Fibroblast of the conjunctiva (primary cell): ENCODE measurements at places on chromosomes 7 and 10.

DNA sequence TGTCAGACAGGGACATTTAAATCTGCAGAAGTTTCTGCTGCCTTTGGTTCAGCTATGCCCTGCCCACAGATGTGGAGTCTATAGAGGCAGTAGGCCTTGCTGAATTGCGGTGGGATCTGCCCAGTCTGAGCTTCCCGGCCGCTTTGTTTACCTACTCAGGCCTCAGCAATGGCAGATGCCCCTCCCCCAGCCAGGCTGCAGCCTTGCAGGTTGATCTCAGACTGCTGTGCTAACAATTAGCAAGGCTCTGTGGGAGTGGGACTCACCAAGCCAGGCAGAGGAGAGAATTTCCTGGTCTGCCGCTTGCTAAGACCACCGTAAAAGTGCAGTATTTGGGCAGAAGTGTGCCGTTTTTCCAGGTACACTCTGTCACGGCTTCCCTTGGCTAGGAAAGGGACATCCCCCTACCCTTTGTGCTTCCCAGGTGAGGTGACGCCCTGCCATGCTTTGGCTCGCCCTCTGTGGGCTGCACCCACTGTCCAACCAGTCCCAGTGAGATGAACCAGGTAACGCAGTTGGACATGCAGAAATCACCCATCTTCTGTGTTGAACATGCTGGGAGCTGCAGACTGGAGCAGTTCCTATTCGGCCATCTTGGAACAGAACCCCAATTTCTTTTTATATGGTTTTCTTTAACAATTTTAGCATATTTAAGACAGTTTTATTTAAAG, 28.4 kb upstream of the VWDE start:
- DNase-seq: no peak

DNA sequence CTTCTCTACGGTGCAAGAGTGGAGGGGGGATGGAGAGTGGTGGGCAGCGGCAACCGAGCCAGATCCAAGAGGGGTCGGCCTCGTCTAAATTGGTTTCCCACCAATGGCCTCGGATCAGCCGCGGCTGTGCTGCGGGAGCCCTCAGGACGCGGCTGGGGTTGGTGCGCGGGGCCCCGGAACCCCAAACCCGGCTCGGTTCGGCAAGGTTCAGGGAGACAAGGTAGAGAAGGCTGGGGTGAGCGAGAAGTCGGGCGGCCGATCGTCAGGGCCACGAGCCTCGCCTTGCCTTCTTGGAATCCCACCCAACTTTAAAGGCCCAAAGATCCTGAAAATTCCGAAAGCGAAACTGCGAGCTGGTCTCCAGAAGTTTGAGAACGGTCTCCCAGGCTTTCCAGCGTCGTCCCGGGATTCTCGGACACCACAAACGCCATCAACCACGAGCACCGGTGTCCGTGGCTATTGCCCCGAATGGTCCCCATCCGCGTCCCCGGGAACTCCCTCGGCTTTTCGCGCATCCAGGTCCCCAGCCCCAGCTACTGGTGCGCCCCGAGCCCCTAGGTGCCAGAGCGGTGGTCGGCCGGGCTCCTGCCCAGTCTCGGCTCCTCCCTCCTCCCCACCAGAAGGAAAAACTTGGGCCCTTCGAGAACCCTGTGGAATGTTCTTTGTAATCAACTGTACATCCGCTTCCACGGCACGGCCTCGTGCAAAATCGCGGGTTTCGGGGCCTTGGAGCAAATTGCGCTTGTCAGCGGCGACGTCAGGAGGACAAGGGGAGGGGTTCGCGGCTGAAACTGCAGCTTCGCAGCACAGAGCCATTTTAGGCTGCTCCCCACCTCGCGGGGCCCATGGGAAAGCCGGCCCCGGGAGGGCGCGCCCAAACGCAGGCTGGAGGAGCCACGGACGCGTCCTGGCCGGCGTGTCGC, 3.2 kb downstream of the SFMBT2 start:
- no peak for DNase-seq

- no peak for DNase-seq
Measured at GRCh38 chr7:73933091-73933490, 72.1 kb downstream of the TMEM270 start.

- no peak for DNase-seq
Measured at GRCh38 chr7:149868623-149869290, 5.0 kb upstream of the ATP6V0E2 start.

- DNase-seq: no peak
Measured at GRCh38 chr10:88342733-88343310, 240.3 kb downstream of the RNLS start.

DNA sequence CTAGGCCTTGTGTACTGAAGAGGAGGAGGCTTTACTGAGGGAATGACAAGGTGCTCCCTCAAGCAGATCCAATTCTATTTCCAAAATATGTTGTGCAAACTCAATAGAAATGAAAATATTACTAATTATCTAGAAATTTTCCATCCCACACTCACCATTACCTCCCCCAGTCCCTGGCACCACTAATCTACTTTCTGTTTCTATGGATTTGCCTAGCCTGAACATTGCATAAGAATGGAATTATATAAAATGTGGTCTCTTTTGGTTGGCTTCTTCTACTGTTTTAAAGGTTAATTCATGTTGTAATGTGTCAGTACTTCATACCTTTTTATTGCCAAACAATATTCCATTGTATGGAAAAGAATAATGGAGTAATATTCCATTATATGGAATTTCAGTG, 18.7 kb upstream of the NUB1 start:
- no peak for DNase-seq

- no peak for DNase-seq
Measured at GRCh38 chr10:17115683-17116082, 13.9 kb downstream of the CUBN start.

DNA sequence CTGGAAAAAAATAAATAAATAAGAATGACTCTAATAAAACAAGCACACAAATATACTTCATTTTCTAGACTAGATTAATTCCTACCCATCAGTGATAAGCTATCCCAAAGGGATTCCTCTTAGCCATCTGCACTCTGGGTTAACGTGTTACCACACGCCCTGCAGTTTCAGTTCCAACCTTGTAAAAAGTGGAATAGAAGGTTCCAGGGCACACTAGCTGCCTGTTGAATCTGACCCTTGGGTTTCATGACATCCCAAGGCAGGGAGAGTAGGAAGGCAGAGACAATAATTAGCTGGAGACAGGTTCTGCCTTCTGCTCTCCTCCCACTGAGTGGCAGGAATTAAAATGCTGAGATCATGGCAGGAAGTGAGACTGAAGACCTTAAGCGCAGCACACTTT, 33.5 kb downstream of the SLC37A3 start:
- no peak for DNase-seq

DNA sequence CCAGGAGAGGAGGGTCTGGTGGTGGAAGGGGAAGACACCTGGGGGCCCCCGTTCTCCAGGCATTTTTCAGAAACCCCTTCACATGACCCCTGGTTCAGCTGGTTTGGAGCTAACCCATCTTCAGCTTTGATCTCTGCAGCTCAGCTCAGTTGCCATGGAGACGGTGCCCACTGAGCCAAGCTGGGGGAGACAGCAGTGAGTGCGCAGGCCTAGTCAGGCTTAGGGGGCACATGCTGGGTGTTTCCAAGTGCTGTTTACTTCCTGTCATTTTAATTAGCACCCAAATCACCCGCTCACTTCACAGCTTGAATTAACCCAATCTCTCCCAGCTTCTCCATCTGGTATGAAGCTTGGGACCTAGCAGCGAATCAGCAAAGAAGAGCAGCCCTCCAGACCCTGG, 9.0 kb downstream of the SPOCK2 start:
- DNase-seq: no peak

GRCh38 chr7:11727864-11728263, 104.1 kb downstream of the THSD7A start:
- DNase-seq: peak; percentile 59

GRCh38 chr7:38492010-38492409, 139.2 kb downstream of the AMPH start:
- no peak for DNase-seq

- DNase-seq: no peak
Measured at GRCh38 chr7:117955046-117955445, 81.8 kb upstream of the CTTNBP2 start.

DNA sequence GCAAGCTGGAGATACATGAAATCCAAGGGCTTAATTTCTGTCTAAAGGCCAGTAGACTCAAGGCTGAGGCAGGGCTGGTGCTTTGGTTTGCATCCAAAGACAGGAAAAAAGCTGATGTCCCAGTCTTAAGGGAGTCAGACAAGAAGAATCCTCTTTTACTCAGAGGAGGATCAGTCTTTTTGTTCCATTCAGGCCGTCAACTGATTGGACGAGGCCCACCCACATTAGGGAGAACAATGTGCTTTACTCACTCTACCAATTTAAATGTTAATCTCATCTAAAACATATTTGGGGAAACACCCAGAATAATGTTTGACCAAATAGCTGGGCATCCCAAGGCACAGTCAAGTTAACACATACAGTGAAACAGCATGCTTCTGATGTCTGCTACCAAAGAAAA, 388.5 kb upstream of the CHRM2 start:
- DNase-seq: no peak

- no peak for DNase-seq
Measured at GRCh38 chr7:3280946-3281656, 20.0 kb upstream of the SDK1 start.

DNA sequence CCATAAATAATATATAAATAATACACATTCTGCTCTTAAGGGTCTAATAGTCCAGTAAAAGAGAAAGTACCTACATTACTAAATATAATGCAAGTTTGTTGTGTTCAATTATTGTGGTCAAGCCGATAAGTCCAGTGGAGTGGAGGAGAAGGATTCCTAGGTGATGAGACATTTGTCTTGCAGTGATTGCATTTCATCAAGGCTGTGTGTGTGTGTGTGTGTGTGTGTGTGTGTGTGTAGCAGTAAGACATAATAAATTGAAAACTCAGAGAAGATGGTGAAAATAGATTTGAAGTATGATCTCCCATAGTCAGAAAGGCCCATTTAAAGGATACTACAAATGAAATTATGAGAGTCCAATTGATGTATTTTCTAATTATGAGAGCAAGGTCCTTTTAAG, 192.5 kb upstream of the SEMA3C start:
- peak; percentile 90 for DNase-seq

DNA sequence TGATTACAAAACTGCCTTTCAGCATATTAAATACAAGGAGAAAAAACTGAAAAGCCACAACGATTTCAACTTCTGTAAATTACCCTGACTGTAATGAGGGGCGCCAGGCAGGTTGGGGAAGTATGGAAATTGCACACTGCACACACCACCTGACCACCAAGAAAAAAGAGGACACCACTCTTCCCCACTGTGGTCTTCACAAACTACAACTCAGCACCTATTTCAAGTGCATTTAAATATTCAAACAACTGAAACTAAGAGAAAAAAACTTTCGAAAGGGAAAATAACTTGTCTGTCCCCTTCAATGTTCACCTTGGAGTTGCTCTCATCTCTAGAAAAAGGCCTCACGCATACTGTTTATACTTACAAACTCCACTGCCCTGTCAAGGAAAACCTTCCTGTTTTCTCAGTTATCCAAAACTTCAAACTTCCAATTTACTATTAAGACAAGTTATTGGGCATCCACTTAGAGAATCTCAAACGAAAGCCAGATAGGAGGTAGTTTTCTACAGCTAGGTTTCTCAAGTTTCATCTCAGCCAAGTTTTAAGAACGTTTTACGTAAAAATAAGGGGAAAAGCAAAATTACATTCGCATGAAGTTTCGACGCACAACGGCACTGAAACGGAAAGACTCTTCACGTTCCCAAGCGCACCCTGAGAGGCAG, 1.4 kb downstream of the LARP4B start:
- DNase-seq: no peak

DNA sequence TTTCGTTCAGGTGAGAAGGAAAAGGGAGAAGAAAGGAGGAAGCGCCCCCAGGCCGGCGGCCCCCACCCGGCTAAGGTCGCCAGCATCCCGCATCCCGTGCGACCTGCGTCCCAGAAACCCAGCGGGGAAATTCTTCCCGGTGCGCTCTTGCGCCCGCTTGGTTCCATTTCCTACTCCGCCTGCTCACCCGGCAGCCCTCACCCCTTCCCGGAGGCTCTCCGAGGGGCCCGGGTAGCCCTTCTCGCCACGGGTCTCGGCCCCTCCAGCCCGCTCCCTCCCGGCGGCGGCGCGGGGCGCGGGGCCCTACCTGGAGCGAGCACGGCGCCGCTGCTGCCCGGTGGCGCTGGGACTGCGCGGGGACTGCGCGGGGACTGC, at the start of gene PRKCQ:
TSS of gene PRKCQ (minus strand) at position 373 of the 375 bp plus-strand sequence. CDS start 65,141 bp downstream, outside the sequence.
- no peak for DNase-seq

GRCh38 chr10:60919551-60919950, 24.4 kb downstream of the RHOBTB1 start:
- no peak for DNase-seq

GRCh38 chr7:25632616-25633015, 404.3 kb upstream of the NPVF start:
- DNase-seq: no peak

DNA sequence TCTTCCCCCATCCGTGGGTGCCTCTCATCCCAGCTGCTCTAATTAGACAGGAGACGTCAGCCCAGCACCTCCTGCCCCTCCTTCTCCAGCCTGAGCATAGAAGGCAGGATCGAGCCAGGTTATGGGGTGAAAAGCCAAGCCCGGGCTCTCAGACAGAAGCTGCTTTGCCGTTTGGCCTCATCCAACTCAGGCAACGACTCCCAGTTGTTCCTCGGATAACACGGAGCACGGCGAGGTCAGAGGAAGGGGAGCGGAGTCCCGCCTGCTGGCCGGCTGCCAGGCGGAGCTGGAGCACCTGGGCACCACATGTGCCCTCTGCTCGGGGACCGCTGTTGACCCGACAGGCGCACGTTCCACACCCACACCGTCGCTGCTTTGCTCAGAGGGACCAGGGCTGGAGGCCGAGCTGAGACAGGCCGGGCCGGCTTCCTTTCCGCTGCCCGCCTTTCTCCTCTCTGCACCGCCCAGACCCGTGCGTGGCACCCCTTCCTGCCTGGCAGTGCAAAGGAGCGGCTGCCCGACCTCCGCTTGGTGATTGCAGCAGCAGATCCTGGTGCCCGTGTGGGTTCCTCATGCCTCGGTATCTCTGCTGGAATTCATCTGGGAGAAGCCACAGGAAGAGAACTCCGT, 21.6 kb upstream of the UNCX start:
- no peak for DNase-seq

DNA sequence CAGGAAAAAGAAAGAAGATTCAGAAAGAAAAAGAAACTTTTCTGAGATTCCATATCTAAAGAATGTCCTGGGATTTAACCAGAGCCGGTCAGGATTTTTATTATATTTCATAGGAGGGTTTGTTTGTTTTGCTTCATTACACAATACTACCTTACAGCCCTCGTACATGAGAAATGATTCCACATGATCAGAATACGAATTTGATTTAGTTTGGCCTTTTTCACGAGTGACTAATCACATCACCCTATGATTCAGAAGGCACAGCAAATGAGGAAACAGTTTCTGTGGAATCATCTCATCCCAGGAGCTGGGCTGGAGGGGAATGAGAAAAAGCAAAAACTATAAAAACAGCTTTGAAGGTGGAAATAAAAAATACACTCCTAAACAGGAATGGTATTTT, 54.7 kb upstream of the VWC2 start:
- DNase-seq: no peak

DNA sequence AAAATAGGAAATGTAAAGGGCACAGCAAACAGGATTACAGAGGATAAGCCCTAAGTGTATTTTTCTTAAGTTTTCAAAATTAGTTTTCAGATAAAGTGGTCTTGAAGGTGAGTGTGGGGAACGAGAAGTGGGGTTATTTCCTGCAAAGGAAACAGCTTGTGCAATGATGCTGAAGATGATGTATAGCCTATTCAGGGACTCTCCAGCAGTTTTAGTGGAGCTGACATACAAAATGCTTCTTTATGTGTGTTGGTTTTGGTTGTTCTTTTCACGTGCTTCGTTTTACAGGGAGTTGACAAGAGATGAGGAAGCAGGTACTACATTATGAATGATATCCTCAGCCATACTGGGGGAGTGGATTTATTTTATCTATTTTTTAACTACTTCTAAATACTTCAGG, 20.5 kb downstream of the CASD1 start:
- no peak for DNase-seq
